ENCODE measurements at places on chromosomes 7 and 10.

DNA sequence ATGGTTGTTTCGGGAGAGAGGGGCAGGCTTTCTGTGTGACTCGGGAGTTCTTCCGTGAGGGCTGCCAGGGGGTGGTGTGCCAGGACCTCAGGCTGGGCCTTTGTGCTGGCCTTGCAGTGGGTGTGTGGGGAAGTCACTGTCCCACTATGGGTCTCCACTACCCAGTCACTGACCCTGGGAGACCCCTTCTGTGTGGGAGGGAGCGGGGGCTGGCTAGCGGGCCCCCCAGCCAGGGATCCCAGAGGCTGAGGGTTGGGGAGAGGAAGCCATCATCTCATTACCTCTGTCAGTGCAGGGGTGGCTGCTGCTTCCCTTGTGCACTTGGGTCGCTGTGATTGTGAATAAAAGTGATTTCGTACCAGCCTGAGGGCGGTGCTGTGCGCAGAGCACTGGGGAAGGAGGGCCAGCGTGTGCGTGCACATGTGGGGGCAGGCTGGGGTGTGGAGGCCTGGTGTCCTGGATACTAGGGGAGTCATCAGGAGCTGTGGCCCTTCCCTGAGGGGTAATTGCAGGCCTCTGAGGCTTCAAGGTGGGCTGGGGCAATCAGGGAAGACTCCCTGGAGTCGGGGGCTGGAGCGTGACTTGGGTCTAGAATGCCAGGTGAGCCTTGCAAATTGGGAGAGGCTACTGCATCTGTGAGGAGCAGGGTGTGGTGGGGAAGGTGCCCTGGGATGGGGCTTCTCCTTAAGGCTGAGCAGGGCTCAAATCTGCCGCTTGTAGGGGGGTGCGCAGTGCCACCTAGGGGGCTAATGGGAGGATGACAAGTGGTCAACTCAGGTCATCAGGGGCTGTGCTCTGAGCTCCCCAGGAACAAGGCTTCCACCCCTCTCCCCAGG is 98.9 kb downstream of the NEURL1 start:
- peak; percentile 82 for DNase-seq

- DNase-seq: no peak
These were observed 103.9 kb downstream of the SKAP2 start for GRCh38 chr7:26760501-26760900.

- DNase-seq: no peak
These were observed 619 bp downstream of the EXOC4 start for GRCh38 chr7:133253519-133253875.

GRCh38 chr7:143299840-143300239 is 11.7 kb downstream of the CASP2 start:
- peak; percentile 23 for DNase-seq

GRCh38 chr10:57699944-57700343 is 567.8 kb downstream of the IPMK start:
- no peak for DNase-seq

GRCh38 chr7:143511593-143512047 is 33.9 kb downstream of the TAS2R41 start:
- no peak for DNase-seq

GRCh38 chr7:141952461-141952860 is 5.7 kb upstream of the CLEC5A start:
- DNase-seq: no peak

DNA sequence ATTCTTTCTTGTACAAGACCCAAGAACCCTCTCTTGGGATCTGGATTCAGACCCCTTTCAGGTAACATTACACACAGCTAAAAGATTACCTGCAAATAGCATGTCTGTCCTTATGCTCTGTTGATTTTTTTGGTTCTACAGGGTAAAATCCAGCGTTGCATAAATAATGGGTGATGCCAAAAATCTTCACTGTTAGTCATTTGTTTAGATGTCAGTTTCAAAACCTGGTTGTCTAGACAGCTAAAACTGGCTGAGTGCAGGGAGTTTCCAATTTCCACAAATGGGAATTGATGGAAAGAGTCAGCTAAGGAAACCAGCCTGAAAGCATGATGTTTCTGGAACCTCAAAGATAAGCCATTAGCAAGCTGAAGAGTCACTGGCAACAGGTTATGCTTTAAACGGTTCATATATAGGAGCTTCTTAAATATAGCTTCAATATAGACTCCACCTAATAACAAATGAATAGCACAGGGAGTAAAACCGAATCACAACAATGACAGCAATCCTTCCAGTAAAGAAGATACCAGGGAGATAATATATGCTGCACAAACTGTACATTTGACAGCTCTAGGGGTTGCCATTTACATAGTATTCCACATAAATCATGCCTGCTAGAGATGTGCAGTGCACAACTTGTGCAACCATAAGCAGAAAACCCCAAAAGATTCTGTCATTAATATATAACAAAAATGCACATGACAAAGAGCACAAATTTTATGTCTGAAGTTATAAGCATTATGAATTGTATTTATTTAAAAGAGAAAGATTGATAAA is 20.4 kb downstream of the CCDC71L start:
- no peak for DNase-seq

DNA sequence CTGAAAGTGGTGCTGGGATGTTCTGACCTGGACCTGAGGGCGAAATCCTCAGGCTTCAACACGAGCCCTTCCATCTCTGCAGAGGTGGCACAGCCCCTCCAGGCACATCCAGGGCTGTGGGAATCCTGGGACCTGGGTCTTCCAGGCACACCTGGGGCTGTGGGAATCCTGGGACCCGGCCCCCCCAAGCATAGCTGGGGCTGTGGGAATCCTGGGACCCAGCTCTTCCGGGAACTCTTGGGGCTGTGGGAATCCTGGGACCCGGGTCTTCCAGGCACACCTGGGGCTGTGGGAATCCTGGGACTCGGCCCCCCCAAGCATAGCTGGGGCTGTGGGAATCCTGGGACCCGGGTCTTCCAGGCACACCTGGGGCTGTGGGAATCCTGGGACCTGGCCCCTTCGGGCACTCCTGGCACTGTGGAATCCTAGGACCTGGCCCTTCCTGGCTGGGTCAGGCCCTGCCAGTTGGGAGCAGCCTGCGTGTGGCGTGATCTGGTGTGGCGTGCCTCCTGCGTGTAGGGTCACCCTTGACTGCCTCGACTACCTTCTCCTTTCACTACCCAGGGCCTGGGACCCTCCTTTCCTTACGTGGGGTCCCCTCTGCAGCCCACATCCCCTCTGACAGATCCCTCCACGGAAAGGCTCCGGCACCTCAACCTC is 124.0 kb downstream of the WDR37 start:
- no peak for DNase-seq

DNA sequence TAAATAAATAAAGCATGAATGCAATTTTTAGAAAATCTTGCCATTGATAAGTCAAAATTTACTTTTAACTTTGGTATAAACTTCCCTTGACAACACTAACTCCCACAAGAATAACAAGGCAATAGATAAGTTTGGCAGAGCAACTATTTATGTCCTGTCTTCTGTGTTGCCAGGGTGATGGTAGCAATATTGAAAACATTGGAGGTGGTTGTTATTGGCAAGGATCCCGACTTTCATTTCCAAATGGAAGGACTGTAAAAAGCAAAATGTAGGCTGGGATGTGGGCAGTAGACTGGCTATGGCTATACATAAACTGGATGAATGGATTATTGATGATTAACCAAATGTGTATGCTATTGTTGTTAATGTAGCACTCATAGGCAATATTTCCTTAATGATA is 134.9 kb upstream of the CACNA2D1 start:
- no peak for DNase-seq

- DNase-seq: no peak
These were observed 71.4 kb downstream of the TMEM270 start for GRCh38 chr7:73932364-73932763.

DNA sequence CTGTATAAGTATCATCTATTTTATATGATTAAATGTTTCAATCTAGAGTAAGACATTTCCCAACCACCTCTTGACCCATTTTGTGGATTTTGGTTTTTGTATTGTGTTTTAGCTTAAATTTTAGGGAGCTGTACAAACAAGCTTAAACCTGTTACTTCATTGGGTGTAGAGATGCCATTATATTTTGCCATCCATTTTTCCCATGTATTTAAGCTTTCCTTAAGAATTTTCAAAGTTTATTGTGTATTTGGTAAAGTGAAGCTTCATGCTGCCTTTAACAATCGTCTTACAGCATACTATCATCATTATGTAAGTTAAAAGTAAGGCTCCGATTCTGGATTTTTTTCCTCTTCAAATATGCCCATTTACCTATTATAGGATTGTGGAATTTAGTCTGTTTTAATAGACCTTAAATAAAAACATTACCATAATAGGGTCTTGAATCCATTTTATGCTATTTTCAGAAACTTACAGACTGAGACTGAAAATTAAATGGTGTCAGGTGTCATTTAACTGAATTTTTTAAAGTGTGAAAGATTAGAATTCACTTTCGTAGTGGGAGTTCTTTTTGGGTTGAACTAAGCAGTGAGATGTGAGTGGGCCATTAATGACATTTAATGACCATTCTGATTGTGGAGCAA is 2.2 kb downstream of the KMT2E start:
- DNase-seq: no peak

GRCh38 chr10:104323085-104323484 is 15.2 kb downstream of the ITPRIP start:
- DNase-seq: no peak

DNA sequence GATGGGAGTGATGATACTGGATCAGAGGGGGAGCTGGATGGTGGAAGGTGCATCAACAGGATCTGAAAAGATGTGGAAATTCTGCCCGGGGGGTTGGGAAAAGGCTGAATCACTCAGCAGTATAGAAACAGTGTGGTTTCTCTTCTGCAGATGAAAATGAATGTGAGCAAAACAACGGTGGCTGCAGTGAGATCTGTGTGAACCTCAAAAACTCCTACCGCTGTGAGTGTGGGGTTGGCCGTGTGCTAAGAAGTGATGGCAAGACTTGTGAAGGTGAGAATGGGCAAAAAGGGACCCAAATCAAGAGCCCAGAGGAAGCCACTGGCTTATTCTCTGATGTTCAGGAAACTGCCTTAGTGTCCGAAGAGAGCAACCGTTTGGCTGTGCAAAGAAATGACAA is 12.9 kb downstream of the OIT3 start:
- DNase-seq: no peak

DNA sequence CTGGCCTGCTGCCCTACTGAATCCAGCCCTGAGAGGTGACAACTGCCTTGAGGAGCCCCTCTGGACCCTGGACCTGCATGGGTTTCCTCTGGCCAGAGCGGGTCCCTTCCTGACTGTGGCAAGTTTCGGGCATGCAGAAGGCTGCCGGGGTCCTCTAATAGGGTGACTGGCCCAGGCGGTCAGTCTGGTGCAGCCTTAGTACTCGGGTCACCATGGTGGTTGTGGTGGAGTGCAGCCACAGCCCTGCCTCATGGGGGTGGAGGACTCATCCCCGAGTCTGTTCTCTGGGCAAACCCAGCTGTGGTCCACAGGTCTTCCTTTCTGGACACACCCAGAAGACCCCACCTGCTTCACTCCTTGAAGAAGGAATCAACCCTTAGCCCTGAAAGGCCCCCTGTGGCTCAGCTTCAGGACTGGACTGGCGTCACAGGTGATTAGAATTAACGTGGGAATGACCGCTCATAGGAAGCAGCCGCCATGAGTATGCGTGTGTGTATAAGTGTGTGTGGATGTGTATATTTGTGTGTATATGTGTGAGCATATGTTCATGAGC is 28.7 kb downstream of the RAMP3 start:
- no peak for DNase-seq

DNA sequence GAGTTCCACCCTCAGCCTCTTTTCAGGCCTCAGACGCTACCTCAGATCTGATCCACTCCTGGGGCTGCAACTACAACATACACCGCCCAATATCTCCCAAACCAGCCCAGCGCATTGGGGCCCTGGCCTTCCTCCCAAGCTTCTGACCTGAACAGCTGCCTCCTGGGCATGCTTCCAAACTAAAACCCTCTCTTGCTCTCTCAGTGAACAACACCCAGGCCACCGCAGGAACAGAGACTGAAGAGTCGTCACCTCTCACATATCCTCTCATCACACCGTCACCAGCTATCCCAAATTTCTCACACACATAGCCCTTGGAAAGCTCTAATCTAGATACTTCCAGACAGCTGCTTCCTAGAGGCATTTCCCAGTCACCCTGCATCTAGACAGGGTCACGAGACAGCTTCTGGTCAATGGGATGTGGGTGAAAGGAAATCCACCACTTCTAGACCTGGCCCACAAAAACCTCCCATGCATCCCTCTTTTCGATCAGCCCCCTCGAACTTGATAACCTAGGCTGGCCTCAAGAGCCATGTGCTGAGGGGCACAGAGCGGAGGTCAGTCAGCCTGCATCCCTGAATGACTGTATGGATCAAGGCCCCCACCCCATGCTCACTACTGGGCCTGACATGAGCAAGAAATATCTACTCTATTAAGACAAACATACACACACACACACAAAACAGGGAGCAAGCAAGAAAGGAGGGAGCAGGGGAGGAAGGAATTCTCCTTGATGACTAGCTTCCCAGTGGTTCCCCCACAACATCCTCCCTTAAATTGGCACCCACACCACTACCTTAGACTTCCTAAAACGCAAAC is 1.8 kb downstream of the PARP12 start:
- no peak for DNase-seq

GRCh38 chr10:22105270-22105669 is 101.7 kb upstream of the DNAJC1 start:
- DNase-seq: no peak

DNA sequence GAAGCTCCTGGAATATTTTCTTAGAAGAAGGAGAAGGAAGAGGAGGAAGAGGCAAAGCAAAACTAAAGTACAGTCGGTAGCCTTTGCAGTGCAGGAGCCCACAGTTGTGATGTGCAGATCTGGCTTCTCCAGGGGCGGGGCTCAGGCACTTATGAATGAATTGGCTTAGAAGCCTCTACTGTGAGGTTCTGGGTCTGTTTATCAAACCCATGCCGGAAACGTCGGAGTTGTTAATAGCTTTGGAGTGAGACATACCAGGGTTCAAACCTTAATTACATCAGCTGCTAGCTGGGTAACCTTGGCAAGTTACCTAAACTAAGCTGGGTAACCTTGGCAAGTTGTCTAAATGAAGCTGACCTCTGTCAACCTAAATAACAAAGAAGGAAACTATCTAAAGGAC is 89.3 kb upstream of the PITRM1 start:
- DNase-seq: no peak

GRCh38 chr7:29988424-29989256 is 961 bp downstream of the SCRN1 start:
- peak; percentile 62 for DNase-seq

DNA sequence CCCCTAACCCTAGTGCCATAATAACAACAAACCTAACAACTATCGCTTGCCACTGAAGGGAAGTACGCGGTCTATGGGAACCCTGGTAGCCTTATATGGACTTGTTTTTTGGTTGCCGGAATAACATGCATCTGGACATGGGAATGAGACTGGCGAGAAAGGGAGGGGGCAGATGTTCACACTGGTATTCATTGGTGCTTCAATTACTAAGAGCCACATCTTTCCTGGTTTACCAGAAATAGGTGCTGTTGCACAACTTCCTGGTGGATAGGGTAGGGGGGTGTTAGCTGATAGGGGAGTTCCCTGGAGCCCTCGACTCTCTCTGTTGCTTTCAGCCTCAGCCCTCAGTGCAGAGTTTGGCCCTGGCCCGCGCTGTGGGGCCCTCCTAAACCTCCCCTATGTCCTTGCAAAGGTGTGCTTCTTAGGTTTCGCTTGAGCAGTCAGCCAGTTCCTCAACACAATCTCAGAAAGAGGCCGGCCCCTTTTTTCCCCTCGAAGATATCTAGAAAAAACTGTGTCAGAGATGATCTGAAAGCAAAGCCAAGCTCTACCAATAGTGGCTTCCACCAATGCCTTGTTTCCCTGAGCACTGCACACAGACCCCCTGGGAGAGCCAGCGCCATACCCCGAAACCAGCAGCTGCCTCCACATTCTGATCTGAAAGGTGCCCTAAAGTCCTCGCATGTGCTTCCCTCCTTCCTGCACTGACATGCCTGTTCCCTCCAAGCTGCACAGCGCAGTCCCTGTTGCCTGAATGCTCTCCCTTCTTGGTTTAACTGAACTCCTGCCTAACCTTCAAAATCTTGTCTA is 13.5 kb downstream of the TBXAS1 start:
- DNase-seq: no peak

Data from HTR-8/SVneo (cell line).